ENCODE measurements at places on chromosomes 3 and 15. TPM values are rescaled to one million over a fixed set of nuclear protein-coding genes. Genes with fewer than 3 reads are reported as not detected.

Gene CADPS
- not detected for total RNA-seq

Gene CFAP100
- total RNA-seq, result not detected

Gene CYP8B1
- not detected for total RNA-seq

Gene FMN1
- total RNA-seq, result not detected

Gene LYZL4
- total RNA-seq, result not detected

Gene HRG
- total RNA-seq, result not detected

Gene CDAN1
- 18.3 TPM for total RNA-seq

Gene OSTN
- not detected for total RNA-seq

Measured in activated CD8-positive, alpha-beta T cell treated with anti-CD3 and anti-CD28 coated beads for 36 hours (primary cell).